ENCODE measurements at places on chromosomes 2 and 18.

DNA sequence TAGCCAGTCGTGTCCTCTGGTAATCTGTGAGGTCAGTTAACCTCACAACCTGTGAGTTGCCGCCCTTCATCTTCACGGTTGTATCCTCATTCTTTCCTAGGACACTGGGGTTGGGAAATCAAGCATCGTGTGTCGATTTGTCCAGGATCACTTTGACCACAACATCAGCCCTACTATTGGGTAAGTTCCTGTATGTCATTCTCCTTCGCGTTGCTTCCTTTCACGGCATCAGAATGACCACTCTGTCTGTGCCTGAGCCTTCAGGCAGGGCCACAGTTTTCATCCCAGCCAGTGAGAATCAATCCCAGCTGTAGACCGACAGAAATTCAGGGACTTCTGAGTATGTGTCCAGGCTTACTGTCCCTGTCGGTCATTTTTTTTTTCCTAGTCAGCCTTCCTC, 67.1 kb downstream of the RAB31 start:
- DNase-seq, result no peak

DNA sequence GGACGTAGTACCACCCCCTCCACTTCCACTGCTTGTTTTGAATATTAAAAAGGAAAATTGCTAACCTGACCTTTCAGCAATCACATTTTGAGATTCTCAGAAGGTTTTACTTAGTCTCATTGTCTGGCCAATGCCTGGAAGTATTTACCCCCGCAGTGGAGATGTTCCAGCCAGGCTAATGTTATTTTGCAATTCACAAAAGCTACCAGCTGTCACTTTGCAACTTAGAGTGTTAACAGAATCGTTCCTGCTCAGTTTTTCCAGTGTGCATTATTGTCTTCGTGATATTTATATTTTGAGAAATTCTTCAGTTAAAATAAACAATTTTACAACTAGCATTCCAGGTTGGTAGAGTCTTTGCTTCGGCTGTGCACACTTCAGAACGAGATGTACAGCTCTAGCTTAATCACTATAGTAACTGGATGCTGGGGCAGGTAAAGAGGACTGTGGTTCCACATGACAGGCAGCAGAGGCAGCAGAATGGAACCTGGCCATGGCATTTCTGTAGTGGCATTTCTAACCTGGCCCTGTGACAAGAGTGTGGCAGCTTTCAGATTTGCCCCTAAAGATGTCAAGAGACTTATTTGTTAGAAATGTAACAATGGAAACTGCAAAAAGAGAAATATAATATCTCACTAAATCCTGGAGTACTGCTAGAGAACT, 85.1 kb downstream of the DTNA start:
- DNase-seq, result no peak

DNA sequence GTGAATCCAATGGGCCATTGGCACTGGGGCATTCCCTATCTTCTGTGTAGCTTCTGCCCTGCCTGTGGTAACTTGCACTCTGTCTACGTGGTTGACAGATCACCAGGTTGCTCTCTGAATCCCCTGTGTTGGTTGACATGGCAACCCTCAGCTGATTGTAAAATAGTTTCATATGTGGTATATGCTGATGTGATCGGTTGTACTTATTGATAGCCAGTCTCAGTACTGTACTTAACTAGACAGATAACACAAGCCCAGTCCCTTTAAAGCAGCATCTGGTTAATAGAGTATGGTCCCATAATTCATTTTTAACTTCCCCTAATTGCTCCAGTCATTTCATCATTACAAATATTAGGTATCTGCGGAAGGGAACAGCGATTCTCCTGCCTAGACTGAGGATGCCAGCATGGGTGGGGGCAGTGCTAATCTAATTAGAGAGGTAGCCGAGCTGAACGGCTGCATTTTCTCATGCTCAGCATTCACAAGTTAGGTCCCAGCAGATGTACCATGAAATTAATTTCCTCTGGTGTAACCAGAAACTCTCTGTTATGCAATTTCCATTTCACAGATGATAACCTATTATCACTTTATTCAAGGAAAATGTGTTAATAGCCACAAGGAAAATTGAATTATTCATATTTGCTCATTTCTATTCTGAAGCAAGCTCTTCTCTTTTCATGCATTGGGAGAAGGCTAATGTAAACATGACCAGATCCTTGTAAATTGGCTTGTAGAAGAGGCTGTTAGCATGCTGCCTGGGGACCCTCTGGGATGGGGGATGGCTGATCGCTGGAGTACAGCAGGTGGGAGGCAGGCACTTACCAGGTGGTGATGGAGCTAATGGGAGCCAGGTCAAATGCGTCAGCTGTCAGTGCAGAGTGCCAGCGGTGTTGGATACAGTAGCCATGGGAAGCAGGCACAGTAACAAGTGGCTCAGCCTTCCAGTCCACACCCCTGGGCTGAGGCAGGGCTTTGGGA, 608.3 kb downstream of the GALR1 start:
- no peak for DNase-seq

DNA sequence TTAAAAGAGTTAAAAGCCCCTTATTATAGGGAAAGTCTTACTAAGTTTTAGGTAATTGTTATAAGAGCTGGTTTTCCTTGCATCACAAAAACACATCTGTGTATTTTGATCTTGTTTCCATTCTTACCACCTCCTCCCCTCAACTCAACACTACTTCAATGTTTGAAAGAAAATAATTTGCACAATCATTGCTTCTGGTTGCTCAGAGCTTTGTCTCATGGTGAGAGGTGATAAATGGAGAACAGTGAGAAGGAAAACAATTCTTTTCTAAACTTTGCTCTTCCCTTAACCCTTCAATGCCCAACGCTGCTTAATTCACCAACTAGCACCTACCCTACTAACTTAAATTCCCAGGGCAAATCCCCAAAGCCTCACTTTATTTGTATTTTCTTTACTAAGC, 268.1 kb upstream of the LINC00305 start:
- no peak for DNase-seq

GRCh38 chr2:238855891-238856580, 8.2 kb downstream of the TWIST2 start:
- DNase-seq, result no peak

GRCh38 chr2:233707940-233708644, 4.6 kb upstream of the UGT1A5 start:
- DNase-seq, result peak; percentile 54

- DNase-seq, result no peak
Observed at GRCh38 chr2:242046206-242046826, 176.8 kb downstream of the RTP5 start.
